ENCODE measurements at places on chromosomes 6 and 20.

- no peak for DNase-seq
Observed at GRCh38 chr6:45260696-45261095, 67.4 kb upstream of the RUNX2 start.

GRCh38 chr6:165825256-165825815 is 162.3 kb upstream of the PDE10A start:
- DNase-seq, result no peak

GRCh38 chr6:43608310-43608763 is 20.7 kb downstream of the GTPBP2 start:
- peak; percentile 72 for DNase-seq

- DNase-seq, result no peak
Observed at GRCh38 chr6:19697744-19698290, 139.4 kb upstream of the ID4 start.

- DNase-seq, result peak; percentile 49
Observed at GRCh38 chr6:44004625-44005506, 122.4 kb downstream of the MRPL14 start.

- no peak for DNase-seq
Observed at GRCh38 chr6:26514984-26515383, 14.9 kb downstream of the BTN1A1 start.

DNA sequence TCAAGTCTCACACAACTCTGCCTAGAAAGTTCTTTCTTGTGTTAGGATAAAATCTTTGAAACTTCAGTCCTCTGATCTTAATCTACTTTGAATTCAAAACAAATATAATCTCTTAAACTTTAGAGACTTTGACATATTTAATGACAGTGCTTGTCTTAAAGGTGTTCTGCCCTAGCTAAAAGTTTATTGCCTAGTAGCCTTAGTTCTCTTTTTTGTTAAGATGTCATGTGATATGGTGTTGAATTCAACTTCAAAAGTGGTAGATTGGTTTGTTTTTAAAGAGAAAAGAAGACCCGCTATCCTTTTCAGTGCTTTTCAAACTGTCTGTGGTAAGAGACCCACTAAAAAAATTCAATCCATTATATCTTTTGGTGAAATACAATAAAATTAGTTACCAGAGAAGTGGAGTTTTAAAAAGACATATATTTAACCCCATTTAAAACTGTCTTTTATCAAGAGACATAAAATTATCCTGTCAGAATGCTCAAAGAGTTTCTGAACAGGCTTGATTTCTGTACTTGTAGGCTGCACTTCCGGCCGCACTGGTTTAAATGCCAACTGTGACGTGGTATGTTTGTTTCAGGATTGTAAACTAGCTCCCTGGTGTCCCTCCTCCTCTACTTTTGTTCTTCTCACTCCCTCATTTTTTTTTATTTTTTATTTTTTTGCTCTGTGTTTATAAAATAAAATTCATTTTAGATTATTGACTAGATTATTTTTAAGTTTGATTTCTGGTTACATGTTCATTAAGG is 76.5 kb downstream of the QKI start:
- DNase-seq, result no peak

DNA sequence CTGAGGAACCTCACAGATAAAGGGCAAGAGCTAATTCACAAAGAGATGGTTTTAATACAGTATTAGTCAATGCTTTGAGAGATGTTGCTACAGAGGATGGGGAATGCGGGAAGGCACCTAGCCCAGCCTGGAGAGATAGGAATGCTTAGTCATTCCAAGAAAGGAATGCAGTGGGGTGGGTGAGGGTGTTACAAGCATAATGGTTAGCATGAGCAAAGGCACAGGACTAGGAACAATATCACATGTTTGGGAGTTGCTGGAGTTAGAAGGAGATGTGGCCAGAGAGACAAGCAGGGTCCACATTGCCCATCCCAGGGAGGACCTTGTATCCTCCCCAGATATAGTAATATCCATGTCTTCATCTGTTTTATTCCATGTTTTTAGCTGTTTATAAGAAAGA is 107.0 kb upstream of the OGFRL1 start:
- no peak for DNase-seq

- DNase-seq, result no peak
Observed at GRCh38 chr6:137133122-137133521, 40.3 kb downstream of the IL22RA2 start.

GRCh38 chr6:133392015-133392414 is 150.9 kb downstream of the EYA4 start:
- no peak for DNase-seq

- no peak for DNase-seq
Observed at GRCh38 chr6:70135219-70136160, 167.4 kb downstream of the COL9A1 start.

- DNase-seq, result no peak
Observed at GRCh38 chr6:140485740-140486449, 1111.4 kb upstream of the CITED2 start.

DNA sequence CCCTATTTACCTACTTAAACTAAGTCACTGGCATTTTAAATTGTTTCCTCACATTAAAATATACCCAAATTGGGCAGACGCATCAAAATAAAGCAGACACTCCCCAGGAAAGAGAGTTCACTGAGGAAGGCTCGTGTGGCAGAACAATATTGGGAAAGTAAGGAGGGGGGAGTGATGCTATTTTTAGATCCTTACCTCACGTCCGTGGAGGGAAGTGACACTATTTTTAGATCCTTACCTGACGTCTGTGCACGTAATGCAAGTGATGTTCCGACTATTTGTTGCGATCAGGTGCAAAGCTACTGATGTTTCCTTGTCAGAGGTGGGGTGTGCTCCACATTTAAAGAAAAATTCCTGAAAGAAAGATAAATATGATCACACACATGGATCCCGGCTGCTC is 699.2 kb upstream of the AGPAT4 start:
- DNase-seq, result no peak

DNA sequence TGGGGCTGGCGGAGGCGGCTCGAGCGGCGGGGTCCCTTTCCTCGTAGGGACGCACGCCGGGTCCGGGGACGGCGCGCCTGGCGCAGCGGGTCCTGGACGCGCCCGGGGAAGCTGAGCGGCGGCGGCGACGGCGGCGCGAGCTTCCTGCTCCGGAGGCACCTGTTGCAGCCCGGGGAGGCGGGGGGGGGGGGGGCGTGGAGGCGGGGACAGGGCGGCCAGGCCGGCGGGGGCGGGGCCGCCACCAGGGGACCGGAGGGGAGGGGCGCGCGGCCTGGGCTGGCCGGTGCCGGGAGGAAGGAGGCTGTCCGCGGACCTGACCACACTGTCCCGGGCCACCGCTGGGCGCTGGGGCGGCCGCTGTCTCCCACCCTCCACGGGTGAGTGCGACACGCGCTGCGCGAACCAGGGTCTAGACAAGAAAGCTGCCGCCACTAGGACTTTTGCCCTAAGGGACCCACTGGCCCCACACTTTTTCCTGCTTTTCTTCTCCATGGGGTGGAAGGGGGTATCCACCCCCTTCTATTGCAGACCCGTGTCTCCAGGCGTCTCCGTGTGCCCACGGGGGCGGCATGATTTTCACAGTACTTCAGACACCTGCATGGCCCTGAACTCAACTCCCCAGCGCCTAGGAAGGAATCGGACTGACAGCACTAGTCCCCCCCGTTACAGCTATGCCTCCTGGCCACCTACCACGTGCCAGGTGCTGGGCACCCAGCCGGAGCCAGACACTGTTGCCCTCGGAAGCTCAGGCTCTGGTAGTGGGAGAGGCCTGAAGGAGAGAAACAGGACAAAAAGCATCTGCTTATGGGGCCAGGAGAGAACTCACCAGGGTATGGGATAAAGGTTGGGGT is at the start of gene NFATC2:
NFATC2 (minus strand) TSS at position 149 of the 851 bp plus-strand sequence. CDS start 220 bp downstream, outside the sequence.
- no peak for DNase-seq

GRCh38 chr6:21604081-21604480 is 10.5 kb downstream of the SOX4 start:
- no peak for DNase-seq

- peak; percentile 18 for DNase-seq
Observed at GRCh38 chr6:111805511-111806164, 67.6 kb downstream of the FYN start.

GRCh38 chr6:33840048-33840926 is 36.5 kb upstream of the MLN start:
- DNase-seq, result no peak

GRCh38 chr6:143556529-143556928 is 45.0 kb upstream of the FUCA2 start:
- no peak for DNase-seq

DNA sequence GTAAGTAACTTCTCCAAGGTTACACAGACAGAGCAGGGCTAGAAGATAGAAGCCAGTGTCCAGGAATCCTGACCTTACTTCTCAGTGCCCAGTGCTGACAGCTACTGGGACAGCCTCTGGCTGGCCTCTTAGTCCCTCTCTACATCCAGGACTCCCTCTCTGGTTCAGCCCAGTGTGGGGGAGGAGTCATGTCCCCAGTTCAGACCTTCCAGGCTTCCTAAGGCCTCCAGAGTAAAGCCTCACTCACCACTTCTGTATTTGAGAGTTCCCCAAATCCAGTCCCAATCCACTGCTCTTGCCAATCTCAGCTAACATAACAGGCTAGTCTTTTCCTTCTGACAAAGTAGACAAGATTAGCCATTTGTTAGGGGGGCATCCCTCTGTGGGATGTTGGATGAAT is 36.9 kb upstream of the EPB41L1 start:
- no peak for DNase-seq

DNA sequence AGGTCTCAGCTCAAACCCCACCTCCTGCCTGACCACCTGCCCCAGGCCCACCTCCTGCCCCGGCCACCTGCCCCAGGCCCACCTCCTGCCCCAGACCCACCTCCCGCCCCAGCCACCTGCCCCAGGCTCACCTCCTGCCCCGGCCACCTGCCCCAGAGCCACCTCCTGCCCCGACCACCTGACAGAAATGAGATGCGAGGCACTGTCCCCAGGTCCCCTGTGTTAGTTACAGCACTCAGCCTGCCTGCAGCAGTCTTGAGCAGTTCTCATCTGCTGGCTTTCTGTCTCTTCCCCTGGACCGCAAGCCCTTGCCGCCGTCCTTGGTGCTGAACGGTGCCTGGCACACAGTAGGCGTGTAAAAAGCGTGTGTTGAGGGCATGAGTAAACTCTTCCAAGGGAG is 79.5 kb downstream of the CDH4 start:
- DNase-seq, result no peak

- DNase-seq, result peak; percentile 56
Observed at GRCh38 chr6:136784910-136785746, 7.1 kb downstream of the MAP3K5 start.

DNA sequence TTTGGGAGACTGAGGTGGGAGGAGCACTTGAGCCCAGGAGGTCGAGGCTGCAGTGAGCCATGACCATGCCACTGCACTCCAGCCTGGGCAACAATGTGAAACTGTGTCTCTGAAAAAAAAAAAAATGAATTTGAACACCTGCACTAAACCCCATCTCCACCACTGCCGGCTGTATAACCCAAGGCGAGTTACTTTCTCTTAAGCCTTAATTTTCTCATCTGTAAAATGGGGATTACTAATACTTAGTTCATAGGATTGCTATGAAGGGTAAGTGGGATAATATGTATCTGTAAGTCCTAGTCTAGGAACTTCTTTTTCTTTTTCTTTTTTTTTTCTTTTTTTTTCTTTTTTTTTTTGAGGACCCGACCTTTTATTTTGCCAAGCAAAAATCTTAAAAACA is 61.5 kb downstream of the SHLD1 start:
- no peak for DNase-seq

DNA sequence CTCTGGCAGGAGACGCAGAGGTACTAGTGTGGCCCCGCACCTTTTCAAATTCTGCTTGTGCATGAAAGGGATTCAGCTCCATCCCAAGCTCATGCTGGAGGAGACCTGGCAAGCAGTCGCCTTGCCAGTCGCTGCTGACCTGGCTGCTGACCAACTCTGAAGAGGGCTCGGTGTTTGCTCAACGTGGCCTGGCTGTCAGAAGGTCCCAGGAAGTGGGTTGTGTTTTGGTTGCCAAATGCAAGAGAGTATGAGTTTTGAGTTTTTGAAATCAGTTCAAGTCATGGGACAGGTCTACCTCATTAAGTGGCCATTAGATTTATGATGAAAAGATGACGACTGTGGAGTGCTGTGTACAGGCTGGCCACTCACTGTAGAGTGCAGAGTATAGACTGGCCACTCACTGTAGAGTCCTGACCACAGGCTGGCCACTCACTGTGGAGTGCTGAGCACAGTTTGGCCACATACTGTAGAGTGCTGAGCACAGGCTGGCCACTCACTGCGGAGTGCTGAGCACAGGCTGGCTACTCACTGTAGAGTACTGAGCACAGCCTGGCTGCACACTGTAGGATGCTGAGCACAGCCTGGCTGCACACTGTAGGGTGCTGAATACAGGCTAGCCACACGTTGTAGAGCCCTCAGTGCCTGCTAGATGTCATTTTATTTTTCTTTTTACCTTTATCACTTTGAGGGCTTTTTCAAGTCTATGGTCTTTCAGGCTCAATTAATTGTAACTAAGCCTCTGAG is 193.9 kb downstream of the ZNF217 start:
- no peak for DNase-seq

- DNase-seq, result no peak
Observed at GRCh38 chr6:15386756-15387112, 140.9 kb downstream of the JARID2 start.

GRCh38 chr6:37205175-37205996 is 35.4 kb downstream of the PIM1 start:
- no peak for DNase-seq

GRCh38 chr6:120237221-120237620 is 887.7 kb upstream of the MAN1A1 start:
- no peak for DNase-seq

DNA sequence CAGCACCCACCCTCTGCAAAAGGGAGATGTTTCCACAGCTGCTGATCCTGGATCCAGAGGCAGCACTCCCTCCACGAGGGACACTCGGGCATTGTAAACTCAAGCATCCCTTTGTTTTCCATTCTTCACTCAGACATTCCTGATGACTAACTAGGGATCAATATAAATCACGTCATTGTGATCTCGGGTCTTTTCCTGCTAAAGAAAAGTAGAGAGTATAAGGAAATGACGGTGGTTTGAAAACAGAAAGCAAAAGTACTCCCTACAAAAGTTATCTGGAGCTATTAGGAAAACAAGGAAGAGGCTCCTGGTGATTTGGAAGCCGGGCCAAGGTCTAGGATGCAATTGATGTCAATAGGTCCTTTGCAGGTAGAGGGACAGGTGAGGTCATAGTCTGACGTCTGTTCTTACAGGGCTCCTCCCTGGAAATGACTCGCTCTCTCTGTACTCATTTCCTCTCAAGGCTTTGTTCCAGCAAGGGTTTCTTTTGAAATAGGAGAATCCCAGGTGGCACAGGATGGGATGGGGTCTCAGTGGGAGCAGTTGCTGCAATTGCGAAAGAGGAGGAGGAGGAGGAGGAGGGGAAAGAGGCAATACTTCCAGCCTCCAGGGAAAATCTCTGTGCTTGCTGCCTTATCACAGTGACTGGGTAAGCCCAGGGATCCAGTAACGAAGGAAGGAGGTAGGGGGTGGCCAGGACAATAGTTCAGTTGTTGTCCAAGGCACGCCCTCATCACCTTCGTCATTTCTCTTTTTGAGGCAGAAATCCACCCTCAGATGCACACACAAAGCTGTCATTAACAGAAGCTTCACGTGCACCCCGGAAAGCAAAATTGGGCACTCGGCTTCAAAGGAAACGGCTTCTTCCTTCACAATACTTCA is 222.8 kb downstream of the LY86 start:
- DNase-seq, result peak; percentile 47

Measured in hematopoietic multipotent progenitor cell (in vitro differentiated cells).